ENCODE measurements at places on chromosomes 5 and 9.

- DNase-seq = no peak
Observed at GRCh38 chr5:135477613-135478066, 25.5 kb upstream of the TIFAB start.

- no peak for DNase-seq
Observed at GRCh38 chr9:129803676-129804060, 684 bp downstream of the TOR1B start.

DNA sequence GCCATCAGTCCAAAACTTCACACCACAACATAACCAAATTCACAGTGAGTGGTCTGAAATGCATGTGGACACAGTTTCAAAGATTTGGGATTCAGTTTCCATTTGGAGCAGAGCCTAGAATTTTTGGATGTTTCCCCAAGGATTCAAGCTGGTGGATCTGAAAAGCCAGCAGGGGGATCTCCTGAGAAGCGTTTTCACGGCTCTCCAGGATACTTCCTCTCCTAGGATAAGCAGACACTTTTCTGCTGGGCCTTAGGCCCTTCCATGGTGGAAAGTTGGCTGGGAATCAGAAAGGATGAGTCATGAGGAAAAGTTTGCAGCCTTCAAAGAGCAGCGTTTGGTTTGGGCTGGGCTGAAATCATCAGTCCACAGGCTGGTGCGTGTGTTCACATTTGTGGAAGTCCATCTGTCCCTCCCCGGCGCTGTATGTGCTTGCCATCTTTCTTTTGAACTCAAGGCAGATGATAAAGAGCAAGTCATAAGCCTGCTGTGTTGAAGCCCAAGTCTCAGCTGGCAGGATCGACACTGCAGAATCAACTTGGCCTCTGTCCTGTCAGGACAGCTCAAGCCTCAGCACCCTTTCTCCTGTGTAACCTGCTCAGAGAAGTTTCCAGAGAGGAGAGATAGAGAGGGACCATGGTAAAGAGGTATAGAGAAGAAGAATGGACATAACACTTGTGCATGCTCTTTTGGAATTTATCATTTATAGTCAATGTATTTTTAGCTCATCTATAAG, 152.6 kb upstream of the MSX2 start:
- DNase-seq = no peak

DNA sequence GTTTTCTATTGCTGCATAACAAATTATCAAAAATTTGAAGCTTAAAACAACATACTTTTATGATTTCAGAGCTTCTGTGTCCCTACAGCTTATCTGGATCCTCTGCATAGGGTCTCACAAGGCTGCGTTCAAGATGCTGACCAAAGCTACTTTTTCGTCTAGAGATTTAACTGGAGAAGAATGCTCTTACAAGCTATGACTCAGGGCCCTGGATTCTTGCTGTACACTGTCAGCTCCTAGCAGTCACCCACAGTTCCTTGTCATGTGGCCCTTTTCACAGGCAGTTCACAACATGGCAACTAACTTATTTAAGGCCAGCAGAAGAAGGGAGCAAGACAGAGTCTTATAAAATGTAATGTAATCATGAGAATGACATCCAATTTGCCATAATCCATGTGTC, 70.8 kb upstream of the FAM174A start:
- no peak for DNase-seq

- no peak for DNase-seq
Observed at GRCh38 chr9:38284039-38284575, 108.4 kb upstream of the ALDH1B1 start.

GRCh38 chr5:137734962-137735554, 831 bp downstream of the KLHL3 start:
- no peak for DNase-seq

- no peak for DNase-seq
Observed at GRCh38 chr5:146718609-146719008, 159.9 kb downstream of the PPP2R2B start.

GRCh38 chr9:115022760-115023434, 92.5 kb upstream of the TNFSF8 start:
- no peak for DNase-seq

DNA sequence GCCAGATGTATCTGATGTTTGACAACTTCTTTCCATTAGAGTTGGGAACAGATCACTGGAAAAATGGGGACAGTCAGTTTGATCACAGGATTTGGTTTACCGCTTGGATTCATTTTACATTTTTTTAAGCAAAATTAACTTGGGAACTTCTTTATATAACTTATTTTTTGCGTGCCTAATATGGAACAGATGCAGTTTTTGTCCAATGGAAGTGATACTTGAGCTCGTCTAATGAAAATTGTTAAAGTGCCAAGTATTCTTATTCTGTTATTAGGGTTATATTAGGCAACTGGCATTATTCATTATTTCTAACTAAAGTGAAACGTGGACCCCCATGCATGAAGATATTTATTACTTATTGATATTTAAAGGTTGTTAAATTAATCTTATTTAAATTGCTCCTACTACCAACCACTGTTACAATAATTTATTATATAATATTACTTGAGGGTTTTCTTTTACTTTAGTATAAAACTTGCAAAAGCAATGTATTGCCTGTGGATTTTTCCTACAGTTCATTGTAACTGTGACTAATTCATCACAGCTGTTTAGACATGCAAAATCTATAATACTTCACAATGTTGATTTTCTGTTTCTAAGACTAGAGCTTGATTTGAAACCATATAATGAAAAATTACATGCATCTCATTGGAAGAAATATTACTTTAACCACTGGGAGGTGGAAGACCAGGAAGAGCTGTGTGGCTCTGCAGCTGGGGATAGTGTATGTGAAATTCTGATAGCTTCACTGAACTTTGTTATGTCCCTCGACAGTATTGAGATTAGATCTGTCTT, 787.3 kb upstream of the WWC1 start:
- DNase-seq = no peak

DNA sequence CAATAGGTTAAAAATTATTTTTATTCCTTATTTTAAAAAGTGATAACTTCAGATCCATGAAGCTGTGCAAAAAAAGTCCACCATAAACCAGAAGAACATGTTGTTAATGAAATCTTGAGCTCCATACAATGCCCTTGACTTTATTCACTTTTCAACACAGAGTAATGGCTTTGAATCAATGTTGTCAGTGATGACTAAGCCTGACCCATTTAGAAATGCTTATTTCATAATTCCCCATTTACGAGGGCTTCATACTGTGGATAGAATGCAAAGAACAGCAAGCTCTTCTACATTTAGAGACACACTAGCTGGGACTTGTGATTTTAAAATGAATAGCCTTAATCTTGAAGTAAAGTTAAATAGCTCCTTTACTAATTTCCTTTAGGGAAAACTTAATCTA, 25.7 kb upstream of the IL9 start:
- no peak for DNase-seq

- no peak for DNase-seq
Observed at GRCh38 chr9:72995131-72996024, 42.5 kb upstream of the ALDH1A1 start.

DNA sequence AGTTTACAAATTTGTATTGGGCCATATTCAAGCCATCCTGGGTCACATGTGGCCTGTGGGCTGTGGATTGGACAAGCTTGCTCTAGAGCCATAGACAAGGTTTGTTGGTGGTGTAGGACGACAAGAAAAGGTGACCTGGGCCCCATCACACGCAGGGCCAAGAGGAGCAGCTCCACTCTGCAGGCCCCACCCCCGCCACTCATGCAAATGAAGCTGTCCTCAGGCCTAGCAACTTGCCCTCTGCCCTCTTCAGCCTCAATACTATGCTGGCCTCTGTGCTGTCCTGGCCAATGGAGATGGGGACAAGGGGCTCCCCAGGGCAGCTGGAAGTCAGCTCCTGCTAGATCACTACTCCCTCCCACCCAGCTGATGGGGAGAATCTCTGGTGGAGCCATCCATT, 55.2 kb upstream of the TMEM252 start:
- no peak for DNase-seq

DNA sequence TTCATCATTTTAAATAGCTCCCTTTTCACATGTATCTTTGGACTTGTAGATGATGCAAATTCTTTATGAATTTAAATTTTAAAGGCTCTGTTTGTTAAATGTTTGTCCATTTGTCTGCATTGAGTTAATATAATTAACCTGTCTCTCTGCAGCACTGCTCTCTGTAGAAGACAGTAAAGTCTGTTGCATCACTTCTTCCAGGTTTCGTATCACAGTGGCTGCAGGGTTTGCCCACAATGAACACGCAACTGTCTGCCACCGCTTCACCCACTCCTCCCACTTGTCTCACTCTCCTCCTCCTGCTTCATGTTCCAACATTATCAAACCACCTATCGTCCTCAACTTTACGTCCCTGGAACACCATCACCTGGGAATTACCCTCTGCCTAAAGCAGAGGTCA, 231.3 kb upstream of the SLC30A5 start:
- no peak for DNase-seq

- DNase-seq = no peak
Observed at GRCh38 chr5:150653145-150653761, 7.8 kb upstream of the MYOZ3 start.

DNA sequence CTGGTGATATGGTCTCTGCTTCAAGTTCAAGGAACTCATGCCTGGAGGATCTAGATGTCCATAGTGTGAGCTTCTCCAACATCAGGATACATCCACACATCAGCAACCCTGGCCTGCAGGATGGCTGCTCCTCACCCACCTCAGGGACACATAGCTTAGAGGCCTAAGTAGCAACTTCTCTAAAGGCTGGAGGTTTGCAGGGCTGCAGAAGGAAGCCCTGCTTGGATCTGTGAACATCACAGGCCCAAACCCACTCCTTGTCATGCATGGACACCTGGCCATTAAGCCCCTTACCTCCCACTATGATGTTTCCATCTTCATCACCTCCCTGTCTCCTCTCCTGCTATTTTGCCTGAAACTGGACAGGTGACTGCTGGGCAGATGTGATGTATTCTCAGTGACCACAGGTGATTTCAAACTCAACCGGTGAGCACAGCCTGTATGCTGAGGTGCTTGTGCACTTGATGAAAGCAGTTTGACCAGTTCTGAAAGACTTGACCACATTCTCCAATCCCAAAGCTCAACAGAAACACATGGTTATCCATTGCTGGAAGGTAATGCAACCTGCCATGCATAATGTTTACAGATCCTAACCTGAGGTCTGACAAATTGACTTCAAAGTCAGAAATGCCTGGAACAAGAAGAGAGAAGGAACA, 205.2 kb downstream of the FSTL4 start:
- DNase-seq = no peak

DNA sequence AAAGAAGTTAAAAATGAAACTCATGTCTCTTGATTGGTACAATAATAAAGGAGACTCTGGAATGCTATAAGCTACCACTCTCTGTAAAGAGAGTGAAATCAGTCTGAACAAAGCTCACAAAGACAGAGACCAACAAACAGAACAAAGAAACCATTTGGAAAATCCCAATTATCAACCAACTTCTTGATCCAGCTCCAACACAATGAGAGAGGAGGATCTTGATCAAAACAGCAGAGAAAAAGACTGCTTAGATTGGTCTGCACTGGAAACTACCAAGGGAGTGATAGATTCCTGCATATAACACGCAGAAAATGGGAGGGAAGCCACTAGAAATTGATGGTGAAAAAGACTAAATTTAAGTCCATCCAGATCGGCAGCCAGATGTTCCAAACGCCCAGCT, 23.1 kb upstream of the RNF38 start:
- DNase-seq = no peak

- no peak for DNase-seq
Observed at GRCh38 chr5:81426359-81427030, 32.6 kb upstream of the ACOT12 start.

DNA sequence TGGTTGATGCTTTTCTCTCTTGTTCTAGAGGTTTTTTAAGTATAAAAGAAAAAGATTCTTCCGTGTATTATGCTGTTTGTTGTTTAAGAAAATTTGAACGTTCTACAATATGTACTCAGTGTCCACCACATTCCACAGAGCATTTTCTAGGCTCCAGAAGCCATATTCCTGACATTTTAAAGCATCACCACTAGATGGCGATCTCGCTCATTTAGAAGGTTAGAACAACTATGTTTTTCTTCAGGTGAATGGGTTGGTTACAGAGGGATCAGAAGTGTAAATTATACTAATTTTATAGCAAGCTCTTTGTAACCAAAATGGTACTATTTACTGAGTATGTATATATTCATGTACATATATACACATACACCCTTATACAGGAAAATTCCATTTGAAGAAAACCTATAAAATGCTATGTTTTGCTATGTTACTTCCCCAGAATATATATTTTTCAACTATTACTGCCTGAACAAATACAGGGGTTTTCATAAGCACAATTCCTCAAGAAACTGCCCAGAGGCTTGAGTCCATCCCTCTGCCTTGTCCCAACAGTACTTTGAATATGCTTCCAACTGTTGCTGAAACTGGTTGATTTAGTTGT, 284.3 kb downstream of the CCDC171 start:
- peak; percentile 31 for DNase-seq

DNA sequence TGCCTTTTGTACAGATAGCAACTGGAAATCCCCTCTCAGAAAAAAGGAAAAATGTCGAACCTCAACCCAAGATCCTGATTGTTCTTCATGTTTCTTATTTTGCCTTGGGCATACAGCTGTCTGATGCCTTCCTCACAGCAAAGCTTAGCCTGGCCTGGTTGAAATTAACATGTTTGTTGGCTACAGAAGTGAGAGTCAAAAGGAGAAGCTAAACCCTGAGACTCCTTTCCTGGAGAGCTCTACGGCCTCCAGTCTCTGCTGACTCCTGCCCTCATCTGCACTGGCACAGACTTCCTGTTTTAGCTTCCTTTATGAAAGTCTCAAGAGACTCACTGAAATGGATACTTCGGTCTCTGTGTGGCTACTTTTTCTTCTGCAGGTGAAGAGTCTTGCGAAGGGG, 186.7 kb downstream of the PARP8 start:
- DNase-seq = no peak

GRCh38 chr5:68562308-68562707, 346.8 kb downstream of the PIK3R1 start:
- no peak for DNase-seq

GRCh38 chr5:138936225-138936967, 61.3 kb upstream of the LRRTM2 start:
- DNase-seq = no peak

GRCh38 chr5:66860199-66860975, 264.2 kb downstream of the MAST4 start:
- DNase-seq = no peak

GRCh38 chr9:129596541-129597331, 24.2 kb downstream of the C9orf50 start:
- DNase-seq = no peak

- DNase-seq = no peak
Observed at GRCh38 chr5:178381921-178382695, 149.5 kb upstream of the PHYKPL start.

DNA sequence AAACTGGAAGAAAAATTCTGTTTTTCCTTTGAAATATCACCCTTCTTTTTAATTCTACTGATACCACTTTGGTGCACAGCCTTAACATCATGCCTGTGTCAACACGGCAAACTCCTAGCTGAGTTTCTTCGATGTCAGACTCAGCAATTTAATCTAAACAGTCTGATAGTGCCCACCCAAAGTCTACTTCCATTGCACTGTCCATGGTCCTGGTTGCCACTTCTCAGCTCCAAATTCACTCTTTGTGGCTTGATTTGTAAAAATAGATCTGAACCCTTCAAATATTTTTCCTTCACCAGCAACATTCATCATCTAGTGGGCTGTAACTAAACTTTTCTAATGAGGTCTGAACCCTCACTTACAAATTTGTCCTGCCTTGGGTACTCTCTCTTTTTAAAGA, 107.8 kb downstream of the NUDT12 start:
- no peak for DNase-seq

- DNase-seq = no peak
Observed at GRCh38 chr9:122883125-122883524, 22.0 kb downstream of the RC3H2 start.

GRCh38 chr5:97078958-97079743, 63.3 kb downstream of the LIX1 start:
- DNase-seq = no peak
